ENCODE measurements at places on chromosomes 2 and 18.

DNA sequence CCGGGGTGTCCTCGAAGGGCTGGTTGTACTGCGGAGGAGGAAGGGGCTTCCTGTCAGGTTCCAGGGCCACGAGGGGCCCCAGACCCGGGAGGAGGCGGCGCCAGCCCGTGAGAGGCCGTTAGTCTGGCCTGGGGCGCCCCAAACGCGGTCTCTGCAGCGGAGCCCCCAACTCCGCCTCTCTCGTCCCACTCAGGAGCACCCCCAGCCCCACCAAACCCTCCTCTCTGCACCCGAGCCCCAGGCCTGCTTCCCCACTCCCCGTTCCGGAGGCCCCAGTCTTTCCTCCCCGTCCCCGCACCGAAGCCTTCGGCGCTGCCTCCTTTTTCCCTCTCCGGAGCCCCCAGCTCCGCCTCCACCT, 473 bp downstream of the HJURP start:
- no peak for DNase-seq

DNA sequence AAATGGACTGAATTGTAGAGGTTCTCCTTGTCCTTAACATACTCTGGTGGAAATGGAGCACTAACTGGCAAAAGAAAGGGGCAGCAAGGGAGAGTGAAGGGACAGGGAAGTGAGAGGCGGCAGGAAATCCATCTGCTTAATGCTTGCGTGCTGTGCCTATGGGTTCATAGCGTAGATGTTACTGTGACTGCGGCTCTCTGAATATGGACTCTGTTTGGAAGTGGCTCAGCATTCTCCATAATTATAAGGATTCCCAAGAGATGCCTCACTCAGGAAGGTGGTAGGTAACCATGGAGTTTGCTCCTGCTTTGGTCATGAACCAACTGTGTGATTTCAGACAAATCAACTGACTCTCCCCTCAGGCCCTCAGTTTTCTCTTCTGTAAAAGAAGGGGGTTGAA, 50.0 kb downstream of the MYO3B start:
- DNase-seq, result no peak

- DNase-seq, result no peak
Observed at GRCh38 chr2:64363848-64364247, 90.1 kb upstream of the LGALSL start.

GRCh38 chr18:46480226-46480625, 176.8 kb downstream of the LOXHD1 start:
- no peak for DNase-seq

DNA sequence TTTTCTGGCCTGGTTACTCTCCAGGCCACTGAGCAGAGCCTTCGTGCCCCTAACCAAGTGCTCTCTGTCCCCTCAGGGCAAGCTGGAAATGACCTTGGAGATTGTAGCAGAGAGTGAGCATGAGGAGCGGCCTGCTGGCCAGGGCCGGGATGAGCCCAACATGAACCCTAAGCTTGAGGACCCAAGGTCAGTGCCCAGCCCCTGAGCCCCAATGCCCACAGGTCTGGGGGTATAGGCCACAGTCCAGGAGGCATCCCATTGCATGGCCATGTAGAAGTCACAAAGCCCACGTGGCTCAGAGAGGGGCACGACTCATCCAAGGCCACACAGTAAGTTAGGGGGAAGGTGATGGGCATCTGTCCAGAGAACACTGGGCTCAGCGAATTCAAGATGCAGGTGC, 227.6 kb downstream of the DYSF start:
- DNase-seq, result no peak

- DNase-seq, result no peak
Observed at GRCh38 chr2:175478096-175478768, 296.7 kb upstream of the ATP5MC3 start.

- no peak for DNase-seq
Observed at GRCh38 chr2:216142540-216142939, 33.4 kb downstream of the XRCC5 start.
